ENCODE measurements at places on chromosomes 7 and 10.
A peak's percentile ranks its signal among the peaks of the same experiment; 100 is the strongest.

- peak; percentile 77 for DNase-seq
Measured at GRCh38 chr7:137943132-137943551, 58.7 kb downstream of the CREB3L2 start.

DNA sequence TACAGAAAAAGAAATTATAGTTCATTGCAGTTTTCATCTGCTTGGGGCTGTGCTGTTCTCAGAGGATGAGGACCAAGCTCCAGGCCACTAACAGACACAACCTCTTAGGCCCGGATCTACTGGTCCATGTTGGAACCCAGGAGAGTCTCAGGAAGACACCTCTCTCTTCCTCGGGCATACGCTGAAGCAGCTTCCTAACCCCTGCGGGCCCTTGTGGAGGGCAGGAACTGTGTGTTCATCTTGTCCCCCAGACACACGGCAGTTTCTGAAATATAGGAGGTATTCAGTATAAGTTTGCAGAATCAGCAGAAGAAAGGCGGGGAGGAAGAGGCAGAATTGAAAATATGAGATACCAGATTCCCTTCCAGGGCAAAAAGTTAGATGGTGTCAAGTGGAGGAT, 78.4 kb downstream of the EEPD1 start:
- DNase-seq, result no peak

GRCh38 chr10:71799608-71800453, 26.5 kb upstream of the VSIR start:
- no peak for DNase-seq

DNA sequence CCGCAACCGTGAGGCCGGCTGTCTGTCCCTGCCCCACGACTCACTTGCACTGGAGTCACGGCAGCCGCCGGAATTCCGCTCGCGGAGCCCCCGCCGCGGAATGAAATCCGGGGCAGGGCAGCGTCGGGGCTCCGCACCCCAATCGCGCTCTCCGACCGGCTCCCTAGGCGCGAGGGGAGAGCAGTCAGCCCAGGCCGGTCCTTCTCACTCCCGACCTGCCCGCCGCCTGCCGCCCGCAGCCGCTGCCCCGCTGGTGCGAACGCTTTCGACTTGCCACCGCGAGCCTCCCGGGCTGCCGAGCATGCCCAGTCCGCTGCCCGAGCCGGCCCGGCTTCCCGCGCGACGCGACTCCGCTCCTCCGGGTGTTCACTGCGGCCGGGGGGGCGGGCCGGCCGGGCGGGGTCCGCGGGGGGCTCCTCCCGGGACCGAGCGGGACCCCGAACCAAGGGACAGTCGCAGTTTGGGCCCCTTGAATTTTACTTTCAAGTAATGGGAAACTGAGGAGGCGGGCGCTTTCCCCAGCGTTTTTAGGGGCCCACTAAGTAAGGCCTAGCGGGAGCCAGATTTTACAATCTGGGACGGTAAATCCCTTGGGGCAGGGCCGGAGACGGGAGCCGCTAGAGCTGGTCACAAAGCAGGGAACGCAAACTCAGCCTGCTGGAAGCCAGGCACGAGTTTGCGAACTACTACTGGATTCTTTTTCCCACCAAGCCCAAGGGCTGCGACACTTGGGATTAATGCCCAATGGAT, at the start of gene SGMS1:
SGMS1 (minus strand) TSS at position 294 of the 750 bp plus-strand sequence. CDS start 279,842 bp downstream, outside the sequence.
- DNase-seq, result peak; percentile 69

GRCh38 chr10:32600317-32600716, 154.4 kb downstream of the CCDC7 start:
- DNase-seq, result no peak

DNA sequence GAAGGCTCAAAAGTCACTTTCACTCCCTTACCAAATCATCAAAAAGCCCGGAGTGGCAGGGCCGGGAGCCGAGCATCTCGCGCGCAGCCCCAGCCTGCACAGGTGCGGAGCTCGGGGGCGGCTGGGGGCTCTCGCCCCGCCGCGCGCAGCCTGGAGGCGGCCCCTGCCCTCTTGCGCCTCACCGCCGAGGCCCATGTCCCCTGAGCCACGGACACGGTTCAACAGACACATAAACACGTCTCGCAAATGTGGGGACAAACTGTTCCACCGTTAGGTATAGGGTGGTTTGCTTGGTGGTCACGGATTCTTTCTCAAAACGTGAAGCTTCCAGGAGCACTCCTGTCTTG, 700 bp downstream of the GSAP start:
- DNase-seq, result no peak

All from fibroblast of the conjunctiva (primary cell).